ENCODE measurements at places on chromosomes 3 and 15.

DNA sequence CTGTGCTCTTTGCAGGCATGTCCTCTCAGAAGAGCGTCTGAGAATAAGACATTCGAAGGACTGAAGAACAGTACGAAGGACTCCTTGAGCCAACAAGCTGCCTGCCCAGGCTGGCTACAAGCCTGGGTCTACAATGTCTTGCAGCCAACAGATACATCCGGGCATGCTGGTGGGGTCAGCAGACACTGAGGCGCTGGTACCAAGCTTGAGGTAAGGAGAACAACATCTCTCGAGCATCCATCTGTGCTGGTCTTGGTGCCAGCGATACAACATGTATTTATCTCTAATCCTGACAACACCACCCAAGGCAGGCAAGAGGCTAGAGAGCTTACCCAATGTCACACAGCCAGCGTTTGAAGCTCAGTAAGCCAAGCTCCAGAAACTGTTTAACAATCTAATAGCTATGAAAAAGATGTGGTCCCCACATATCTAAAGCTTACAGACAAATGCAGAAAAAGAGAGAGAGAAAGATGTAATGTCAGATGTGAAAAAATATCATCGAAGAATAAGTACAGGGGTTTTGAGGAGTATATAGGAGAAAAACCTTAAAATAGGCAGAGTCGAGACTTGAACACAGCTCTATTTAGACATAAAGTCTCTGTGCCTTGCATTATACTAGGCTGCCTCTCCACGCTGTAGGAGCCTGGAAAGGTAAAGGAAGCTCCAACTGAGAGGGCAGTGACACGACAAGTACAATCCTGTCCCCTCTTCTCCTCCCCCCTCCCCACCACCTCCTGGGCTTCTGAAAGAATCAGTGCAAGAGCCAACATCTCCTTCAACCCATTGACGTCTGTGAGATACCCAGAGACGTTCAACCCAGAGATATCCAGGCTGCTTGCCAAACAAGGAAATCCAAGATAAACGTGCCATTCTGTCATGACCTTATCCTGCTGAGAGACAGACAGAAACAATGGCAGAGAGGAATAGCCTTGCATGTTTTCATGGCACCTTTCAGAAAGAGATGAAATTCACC lies 39.4 kb downstream of the WWTR1 start:
- no peak for DNase-seq

GRCh38 chr3:101735833-101736232 lies 11.4 kb downstream of the CEP97 start:
- DNase-seq: no peak

GRCh38 chr3:16051691-16052090 lies 122.8 kb upstream of the GALNT15 start:
- DNase-seq: no peak

DNA sequence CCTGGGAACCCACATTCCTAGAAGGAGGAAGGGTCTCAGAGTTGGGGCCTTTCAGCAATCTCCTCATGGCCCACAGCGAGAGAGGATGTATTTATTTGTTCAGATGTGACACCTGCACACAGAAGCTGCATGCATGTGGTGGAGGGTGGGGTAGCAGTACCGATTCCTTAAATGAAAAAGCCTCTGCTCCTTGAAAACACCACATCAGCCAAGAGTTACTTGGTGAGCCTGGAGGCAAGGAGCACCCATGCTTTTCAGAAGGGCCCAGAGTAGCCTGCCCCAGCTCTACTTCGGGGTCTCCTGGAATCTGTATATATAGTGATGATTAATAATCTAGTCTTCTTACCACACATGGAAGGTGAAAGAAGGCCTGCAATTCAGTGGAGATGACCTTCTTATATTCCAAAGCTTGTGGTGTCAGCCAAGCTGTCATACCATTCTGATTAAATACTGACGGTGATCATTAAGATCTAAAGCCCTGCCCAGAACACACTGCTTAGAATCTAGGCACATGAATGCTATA lies 33.5 kb downstream of the SEMA6D start:
- no peak for DNase-seq

- no peak for DNase-seq
Observed at GRCh38 chr15:91227117-91227516, 127.1 kb downstream of the SV2B start.

DNA sequence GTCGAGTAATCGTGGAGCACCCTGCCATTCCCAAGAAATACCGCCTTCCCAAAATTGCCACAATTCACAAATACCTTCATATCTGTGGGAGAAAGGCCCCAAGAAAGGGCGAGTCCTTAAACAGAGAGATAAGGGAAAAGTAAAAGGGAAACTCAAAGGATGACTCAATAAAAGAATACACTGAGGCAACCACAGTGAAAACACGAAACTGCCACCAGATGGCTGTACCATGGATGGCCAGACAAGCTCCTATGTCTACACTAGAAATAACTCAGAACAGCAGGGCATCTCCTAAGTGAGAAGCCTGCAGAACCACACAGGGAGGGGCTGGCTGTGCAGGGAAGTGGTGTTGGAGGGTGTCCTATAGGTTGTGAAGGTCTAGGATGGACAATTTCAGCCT lies 25.0 kb downstream of the SRGAP3 start:
- no peak for DNase-seq
